Nephron progenitor cell (in vitro differentiated cells): ENCODE measurements at places on chromosomes 7 and 10.

GRCh38 chr10:132547421-132547861, 9.9 kb downstream of the INPP5A start:
- DNase-seq, result no peak

- DNase-seq, result no peak
These were observed 5.8 kb downstream of the UNC5B start for GRCh38 chr10:71218046-71218650.

- peak; percentile 84 for DNase-seq
These were observed 165.6 kb upstream of the KMT2E start for GRCh38 chr7:104848138-104848990.

DNA sequence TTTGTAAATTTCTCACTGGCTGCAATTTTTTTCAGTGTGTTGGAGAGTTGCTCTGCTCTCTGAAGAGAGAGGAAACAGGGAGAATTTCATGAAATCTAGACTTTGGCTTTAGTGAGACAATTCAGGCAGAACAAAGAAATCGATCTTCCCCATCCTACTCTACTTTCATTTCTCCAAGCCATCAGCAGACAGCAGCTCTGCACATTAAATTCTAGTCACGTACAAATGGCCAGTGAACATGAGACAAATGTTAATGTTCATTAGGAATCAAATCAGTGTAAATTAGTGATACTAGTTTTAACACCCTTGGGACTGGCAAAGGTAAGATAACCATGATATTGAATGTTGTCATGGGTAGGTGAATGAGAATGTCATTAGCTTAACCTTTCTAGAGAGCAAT, 140.8 kb downstream of the ANLN start:
- no peak for DNase-seq

GRCh38 chr7:115672024-115672423, 358.5 kb downstream of the TFEC start:
- DNase-seq, result no peak

DNA sequence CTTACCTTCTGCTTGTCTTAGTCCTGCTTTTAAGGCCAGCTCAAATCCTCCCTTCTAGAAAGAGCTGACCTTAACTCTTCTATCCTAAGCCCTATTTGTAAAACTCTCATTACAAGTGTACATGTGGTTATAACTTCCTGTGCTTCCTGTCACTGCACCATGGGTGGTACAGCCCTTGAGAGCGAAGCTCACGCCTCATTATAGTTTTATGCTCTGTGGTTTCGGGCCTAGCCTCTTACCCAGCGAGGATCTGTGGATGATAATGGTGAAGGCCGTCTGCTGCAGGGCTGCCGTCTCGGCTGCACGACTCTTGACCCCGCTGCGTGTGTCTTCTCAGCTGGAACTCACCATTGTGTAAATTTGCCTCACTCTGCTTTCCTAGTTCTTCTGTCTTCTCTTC, 74.6 kb downstream of the CUL1 start:
- peak; percentile 9 for DNase-seq

DNA sequence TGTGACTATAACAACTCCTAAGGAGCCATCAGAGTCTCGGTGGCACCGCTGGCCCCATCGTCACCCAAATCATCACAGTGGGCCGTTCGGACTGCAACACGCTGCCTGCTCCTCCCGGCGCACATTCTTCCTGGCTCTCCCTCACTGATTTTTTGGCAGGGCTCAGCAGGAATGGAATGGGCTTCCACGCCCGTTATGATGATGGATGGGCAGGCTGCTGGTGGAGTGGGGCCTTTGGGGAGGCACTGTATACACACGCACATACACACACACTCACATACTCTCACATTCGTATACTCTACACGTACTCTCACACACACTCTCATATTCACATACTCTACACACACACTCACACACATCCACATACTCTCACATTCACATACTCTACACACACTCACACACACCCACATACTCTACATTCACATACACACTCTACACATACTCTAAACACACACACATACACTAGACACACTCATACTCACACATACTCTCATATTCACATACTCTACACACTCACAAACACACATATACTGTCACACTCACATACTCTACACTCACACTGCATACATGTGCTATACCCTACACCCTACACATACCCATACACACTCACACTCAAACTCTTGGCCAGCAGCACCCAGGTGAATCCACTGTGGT, 99.8 kb downstream of the KCNMA1 start:
- no peak for DNase-seq

GRCh38 chr10:7205656-7206055, 205.2 kb downstream of the SFMBT2 start:
- DNase-seq, result no peak

GRCh38 chr7:27213433-27214238, 13.7 kb upstream of the HOXA13 start:
- DNase-seq, result no peak

DNA sequence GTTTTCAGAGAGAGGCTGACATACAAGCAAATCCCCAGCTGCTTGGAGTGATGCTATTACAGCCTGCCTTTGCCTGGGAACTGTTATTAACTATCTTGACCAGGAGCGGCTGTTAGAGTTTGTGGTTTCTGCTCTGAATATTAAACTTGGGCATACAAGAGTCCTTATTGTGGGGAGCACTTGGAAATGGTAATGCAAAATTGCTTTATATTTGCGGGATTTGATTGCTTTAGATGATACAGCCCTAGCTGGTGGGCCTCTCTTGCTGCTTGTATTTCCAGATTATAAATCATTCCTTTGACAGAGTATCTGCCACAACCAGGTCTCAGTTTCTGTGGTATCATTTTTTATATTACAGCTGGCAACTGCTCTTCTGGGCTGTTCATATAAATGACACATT, 101.9 kb upstream of the FAM204A start:
- DNase-seq, result no peak

DNA sequence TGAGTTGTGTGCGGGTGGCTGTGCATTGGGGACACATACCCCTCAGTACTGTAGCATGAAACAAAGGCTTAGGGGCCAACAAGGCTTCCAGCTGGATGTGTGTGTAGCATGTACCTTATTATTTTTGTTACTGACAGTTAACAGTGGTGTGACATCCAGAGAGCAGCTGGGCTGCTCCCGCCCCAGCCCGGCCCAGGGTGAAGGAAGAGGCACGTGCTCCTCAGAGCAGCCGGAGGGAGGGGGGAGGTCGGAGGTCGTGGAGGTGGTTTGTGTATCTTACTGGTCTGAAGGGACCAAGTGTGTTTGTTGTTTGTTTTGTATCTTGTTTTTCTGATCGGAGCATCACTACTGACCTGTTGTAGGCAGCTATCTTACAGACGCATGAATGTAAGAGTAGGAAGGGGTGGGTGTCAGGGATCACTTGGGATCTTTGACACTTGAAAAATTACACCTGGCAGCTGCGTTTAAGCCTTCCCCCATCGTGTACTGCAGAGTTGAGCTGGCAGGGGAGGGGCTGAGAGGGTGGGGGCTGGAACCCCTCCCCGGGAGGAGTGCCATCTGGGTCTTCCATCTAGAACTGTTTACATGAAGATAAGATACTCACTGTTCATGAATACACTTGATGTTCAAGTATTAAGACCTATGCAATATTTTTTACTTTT, 1.8 kb downstream of the DDIT4 start:
- DNase-seq, result peak; percentile 39

GRCh38 chr10:107028236-107028635, 136.3 kb downstream of the SORCS1 start:
- no peak for DNase-seq

DNA sequence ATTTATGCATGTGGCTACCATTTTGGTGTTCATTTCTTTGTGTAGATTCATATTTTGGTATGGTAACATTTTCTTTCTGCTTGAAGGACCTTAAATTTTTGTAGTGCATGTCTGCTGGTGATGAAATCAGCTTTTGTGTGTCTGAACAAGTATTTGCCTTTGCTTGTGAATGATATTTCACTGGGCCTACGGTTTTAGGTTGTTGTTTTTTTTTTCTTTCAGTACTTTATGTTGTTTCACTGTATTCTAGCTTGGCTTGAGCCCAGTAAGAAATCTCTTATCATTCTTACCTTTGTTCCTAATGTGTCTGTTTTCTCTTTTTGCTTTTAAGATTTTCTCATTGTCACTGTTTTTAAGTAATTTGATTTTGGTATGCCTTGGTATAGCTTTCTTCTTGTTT, 31.9 kb downstream of the SAMD8 start:
- DNase-seq, result no peak

DNA sequence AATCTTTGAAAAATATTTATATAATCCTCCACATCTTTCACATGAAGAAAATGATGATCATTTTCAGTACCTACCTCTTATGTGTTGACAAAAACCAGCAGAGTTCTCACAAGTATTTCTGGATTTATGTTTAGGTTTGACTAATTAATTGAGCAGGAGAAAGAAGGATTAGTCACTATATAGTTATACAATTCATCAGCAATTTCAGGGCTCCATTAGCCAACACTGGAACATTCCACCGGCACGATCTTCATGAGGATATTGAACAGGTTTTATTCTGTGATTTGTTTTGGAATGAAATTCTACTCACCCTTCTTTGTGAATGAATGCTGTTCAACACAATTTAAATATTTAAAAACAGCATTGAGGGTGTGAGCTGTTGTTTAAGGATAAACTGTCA, 163.2 kb downstream of the SEM1 start:
- no peak for DNase-seq

DNA sequence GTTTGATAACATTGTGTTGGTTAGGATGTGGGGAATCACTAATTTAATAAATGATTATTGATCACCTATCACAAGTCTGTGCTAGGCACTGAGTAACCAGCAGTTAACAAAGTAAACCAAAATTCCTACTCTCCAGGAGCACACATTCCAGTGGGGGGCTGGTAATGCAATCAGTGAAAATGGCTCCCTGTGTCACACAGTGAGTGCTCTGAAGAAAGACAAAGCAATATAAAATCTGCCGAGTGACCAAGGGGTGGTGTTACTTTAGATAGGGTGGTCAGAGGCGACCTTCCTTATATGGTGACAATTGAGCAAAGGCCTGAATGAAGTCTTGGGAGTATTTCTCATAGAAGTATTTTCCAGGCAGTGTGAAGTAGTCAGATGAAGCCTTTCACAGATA, 13.6 kb upstream of the SMC3 start:
- DNase-seq, result no peak

- DNase-seq, result no peak
These were observed 26.9 kb downstream of the EVX1 start for GRCh38 chr7:27269455-27269854.

GRCh38 chr10:69629897-69630650, at the start of gene FAM241B:
FAM241B (plus strand) TSS chr10:69630247; CDS start chr10:69631744, 1,497 bp downstream.
- DNase-seq, result peak; percentile 85

- no peak for DNase-seq
These were observed 44.2 kb downstream of the TSPAN12 start for GRCh38 chr7:120813546-120814252.

DNA sequence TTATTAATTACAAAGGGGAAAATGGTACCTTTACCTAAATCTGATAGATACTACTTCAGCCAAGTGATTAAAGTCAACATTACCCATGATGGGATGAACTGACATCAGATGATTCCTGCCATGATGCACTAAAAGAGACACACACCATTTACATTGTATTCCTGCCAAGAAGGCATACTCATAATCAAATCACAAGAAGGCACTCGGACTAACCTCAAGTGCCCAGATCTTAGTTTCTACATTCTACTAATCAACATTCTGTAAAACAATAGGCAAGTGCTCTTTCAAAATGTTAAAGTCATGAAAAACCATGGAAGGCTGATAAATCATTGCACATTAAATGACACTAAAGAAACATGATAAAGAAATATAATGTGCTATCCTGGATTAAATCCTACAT, 44.4 kb downstream of the SLC35G1 start:
- DNase-seq, result no peak

DNA sequence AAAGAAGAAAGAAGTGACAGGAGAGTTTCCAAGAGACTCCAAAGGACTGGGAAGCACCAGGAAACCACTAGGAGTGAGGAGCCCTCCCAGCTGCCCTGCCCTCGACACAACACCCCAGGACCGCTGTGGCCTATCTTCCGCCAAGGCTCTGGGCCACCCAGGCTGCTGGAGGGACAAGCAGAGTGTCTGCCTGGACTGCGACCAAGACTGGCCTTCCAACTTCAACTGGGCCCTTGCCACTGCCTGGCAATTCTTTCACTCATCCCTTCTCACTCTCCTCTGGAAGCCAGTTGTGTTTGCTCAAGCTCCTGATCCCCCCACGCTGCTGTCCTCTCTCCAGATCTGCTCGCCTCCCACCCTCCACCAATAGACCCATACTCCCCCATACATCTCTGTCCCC, 10.2 kb downstream of the KIAA1549 start:
- no peak for DNase-seq

- DNase-seq, result no peak
These were observed 2.1 kb downstream of the GHRHR start for GRCh38 chr7:30965883-30966282.

GRCh38 chr7:19623676-19624075, 85.2 kb downstream of the POLR1F start:
- no peak for DNase-seq

- DNase-seq, result no peak
These were observed 120.4 kb upstream of the STEAP1 start for GRCh38 chr7:90033850-90034249.

- no peak for DNase-seq
These were observed 250.8 kb upstream of the HABP2 start for GRCh38 chr10:113302062-113302461.

GRCh38 chr10:60778971-60779796, 906 bp downstream of the CDK1 start:
- no peak for DNase-seq

- DNase-seq, result peak; percentile 17
These were observed 32.0 kb upstream of the PLEKHA1 start for GRCh38 chr10:122342293-122343134.

DNA sequence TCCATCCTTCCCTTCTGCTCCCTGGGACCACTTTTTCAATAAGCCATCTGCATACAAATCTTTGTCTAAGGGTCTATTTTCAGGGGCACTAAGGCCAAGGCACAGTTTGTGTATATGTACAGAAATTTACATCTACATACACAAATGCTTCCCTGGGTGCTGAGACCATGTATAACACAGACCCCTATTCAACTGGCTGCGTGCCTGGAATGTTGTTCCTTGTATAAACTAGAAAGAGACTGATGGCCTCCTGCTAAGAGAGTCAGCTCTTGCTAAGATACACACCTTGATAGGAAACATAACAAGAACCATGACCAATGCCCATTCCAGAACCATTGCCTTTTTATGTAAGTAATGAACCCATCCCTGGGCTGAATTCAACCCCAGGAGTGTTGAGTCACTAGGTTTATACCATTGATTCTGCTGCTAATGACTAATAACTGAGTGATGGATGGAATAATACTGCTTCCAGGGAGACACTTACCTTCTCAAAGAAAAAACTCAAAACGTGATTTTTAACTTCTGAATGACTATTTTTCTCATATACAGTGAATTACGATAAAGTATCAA, 290.7 kb downstream of the FGFR2 start:
- no peak for DNase-seq

DNA sequence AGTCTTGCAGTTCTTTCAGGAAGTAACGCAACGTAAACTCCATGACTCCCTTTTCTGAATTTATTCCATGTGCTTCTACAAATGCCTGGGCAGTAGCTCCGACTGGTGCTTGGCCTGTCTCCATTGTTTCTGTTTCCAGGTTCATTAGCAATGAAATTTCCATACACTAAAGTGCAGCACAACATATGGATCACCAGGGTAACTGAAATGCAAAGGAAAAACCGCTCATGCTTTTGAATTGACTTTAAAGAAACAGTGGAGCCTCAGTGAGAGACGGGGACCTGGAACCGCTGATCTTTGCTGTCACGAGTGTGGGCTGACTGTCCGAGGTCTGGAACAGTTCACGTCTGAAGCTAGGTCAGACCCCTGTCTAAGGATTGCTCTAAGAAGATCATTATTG, 126.5 kb upstream of the IGFBP3 start:
- DNase-seq, result no peak
